ENCODE measurements at places on chromosomes 4 and X.

- DNase-seq = no peak
Observed at GRCh38 chr4:52595001-52595400, 64.1 kb downstream of the USP46 start.

- no peak for DNase-seq
Observed at GRCh38 chrX:13396924-13397323, 77.1 kb upstream of the ATXN3L start.

DNA sequence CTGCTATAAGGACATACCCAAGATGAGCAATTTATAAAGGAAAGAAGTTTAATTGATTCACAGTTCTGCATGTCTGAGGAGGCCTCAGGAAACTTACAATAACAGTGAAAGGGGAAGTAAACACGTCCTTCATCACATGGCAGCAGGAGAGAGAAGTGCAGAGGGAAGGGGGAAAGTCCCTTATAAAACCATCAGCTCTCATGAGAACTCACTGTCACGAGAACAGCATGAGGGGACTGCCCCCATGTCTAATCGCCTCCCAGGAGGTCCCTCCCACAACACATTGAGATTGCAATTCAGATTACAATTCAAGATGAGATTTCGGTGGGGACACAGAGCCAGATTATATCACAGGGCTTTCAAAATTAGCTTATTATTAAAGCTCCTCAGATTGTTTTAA lies 209.5 kb upstream of the PPP3CA start:
- no peak for DNase-seq

DNA sequence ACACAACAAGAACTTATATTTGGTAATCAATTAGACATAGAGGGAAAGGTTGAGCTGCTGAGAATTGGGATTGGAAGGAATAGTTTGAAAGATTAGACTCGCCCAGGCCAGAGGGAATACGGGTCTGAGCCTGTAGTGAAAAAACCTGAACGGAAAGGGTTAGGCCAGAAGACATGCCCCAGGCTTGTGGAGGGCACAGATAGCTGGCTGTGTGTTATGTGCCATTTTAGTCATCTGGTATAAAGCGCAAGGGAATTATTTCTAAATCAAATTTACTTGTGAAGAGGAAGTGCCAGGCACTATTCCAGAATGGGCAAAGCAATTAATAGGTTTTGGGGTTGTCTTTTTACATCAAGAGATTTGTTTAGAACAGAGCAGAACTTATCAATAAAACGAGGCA lies 187.5 kb upstream of the ANKRD50 start:
- DNase-seq = no peak

- no peak for DNase-seq
Observed at GRCh38 chrX:117538178-117539089, 578.2 kb downstream of the KLHL13 start.

- no peak for DNase-seq
Observed at GRCh38 chr4:96035727-96036126, 195.8 kb downstream of the PDHA2 start.

DNA sequence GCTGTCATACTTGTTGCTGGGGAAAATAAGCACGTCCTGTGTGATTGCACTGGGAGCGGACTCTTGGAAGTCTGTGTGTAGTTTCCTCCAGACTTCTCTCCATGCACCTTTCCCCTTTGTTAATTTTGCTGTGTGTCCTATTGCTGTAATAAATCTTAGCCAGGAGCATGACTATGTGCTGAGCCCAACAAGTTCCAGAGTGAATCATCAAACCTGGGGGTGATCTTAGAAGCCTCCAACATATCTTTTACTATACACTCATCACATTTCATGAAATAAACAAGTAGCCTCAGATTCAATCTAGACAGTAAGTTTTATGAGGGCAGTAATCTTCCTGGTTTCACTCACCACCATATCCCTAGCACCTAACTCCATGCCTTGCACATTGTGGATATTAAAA lies 43.3 kb upstream of the FGF13 start:
- no peak for DNase-seq

DNA sequence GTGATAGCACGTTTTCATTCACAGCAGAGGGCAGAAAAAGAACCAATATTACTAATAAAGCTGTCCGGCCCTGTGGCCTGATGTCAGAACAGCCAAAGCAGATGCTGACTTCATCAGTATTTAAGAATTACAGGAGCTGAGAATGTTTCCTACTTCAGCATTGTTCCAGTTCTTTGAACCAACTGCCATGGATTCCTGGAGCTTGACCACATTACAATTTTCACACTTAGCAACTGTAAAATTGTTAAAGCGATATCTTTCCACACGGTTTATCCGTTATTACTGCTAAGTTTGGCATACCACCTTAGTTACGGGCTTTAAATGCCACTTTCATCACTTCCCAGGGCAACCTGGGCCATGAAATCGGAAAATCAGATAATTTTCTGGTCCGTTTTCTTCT lies 118.2 kb downstream of the EPHA5 start:
- DNase-seq = no peak

GRCh38 chrX:12080265-12080664 lies 58.0 kb upstream of the FRMPD4 start:
- DNase-seq = no peak

GRCh38 chrX:107629540-107629909 lies 1.2 kb downstream of the PRPS1 start:
- DNase-seq = no peak

- DNase-seq = no peak
Observed at GRCh38 chrX:155876704-155877103, 4.4 kb upstream of the VAMP7 start.

GRCh38 chr4:108846568-108846967 lies 83.7 kb upstream of the ETNPPL start:
- DNase-seq = no peak

Data from stimulated activated CD4-positive, alpha-beta T cell treated with anti-CD3 and anti-CD28 coated beads, Interleukin-1b, Interleukin-23, amount 100 ng/mL, for 4 hours (primary cell).